Mesothelial cell of epicardium (in vitro differentiated cells): ENCODE measurements at places on chromosomes 1 and 21. TPM values are rescaled to one million over a fixed set of nuclear protein-coding genes. Genes with fewer than 3 reads are reported as not detected.

GRCh38 chr1:182051938-182052337, 9.6 kb downstream of the ZNF648 start:
- no peaks in the 10 kb centered on the region for H3K27me3 ChIP-seq
- H3K36me3 ChIP-seq = no peaks in the 10 kb centered on the region
- no peak for DNase-seq
- H3K4me3 ChIP-seq = no peak overlapping the region
- H3K4me1 ChIP-seq = no peaks in the 10 kb centered on the region

Gene MX2
- total RNA-seq = 3.2 to 4.1 TPM (median 3.9 TPM) in 3 replicates

Gene CYYR1
- 19.3 to 20.8 TPM (median 20.2 TPM) in 3 replicates for total RNA-seq

GRCh38 chr1:67716800-67717199, 31.8 kb downstream of the GADD45A start:
- H3K4me1 ChIP-seq = peaks cover 33% of the 10 kb centered on the region
- H3K27me3 ChIP-seq = no peaks in the 10 kb centered on the region
- peak overlapping the region; percentile 27 for H3K27ac ChIP-seq

GRCh38 chr1:40984531-40984930, 5.0 kb downstream of the CTPS1 start:
- peaks cover 34% of the 10 kb centered on the region for H3K36me3 ChIP-seq
- H3K4me1 ChIP-seq = peaks cover 35% of the 10 kb centered on the region
- H3K27ac ChIP-seq = no peak overlapping the region
- no peak overlapping the region for H3K4me3 ChIP-seq
